Left colon (tissue), 2 donors: ENCODE measurements at places on chromosomes 5 and 9. TPM values are rescaled to one million over a fixed set of nuclear protein-coding genes. Genes with fewer than 3 reads are reported as not detected.

The LCN12 gene
- total RNA-seq = 8.5 TPM

The CCL21 gene
- 27.0 TPM for total RNA-seq

The PCDHB5 gene
- 0.56 TPM for total RNA-seq

The TAS2R1 gene
- not detected for total RNA-seq

The SLC2A8 gene
- 18.1 TPM for total RNA-seq
